Fibroblast of the aortic adventitia (primary cell): ENCODE measurements at places on chromosomes 6 and 20.

GRCh38 chr6:31617010-31617409 lies 2.0 kb downstream of the AIF1 start:
- DNase-seq: no peak

DNA sequence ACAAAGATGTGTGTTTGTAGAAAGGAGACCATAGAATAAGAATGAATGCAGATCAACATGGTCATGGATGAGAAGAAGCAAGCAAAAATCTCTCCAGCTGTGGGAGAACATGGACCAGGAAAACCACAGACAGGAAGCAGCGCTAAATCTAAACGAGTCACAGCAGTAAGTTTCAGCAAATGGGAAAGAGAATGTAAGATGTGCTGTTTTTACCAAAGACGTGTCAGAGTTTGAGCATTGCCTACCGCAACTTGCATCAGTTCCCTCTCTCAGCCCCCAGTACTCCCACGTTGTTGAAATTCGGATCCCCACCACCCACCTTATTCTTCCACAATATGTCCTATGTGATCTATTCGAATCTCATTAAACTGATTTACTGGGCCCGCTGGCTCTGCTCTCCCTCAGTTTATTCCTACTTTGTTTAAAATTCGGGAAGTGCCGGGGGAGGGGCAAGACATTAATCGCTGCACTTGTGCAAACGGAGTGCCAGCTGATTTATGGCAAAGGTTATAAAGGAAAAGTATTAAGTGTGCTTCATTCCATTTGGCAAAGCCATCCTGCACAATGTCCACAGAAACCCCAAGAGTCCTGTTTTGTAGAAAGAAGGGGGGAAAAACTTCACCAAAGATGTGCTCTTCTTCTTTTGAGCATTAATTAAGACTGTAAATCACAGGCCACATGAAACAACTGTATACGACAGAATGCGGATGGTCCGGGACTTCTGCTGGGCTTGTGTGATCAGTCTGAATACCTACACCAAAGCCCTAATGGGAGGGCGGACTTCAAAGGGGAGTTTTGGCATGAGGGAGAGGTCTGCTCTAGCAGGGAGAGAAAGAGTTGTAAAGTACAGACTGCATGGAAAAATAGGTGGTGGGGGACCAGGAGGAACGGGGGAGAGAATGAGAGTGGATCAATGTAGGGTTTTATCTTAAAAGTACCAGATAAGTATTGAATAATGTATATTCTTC lies 59.1 kb upstream of the PRDM1 start:
- no peak for DNase-seq

DNA sequence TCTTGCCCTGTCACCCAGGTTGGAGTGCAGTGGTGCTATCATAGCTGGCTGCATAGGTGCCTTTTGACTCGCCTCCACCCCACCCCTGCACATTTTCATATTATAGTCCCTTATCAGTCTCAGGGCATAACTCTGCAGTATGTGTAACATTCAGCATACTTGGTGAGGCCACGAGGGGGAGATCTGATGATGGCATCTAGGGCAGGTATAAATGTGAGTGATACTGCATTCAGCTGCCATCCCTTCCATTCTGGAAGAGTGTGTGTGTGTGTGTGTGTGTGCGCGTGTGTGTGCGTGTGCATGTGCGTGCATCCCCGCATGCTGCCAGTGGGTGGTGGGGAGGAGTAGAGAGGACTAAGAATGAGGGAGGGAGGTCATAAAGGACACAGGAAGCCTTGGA lies 81.4 kb downstream of the JARID2 start:
- peak; percentile 18 for DNase-seq

DNA sequence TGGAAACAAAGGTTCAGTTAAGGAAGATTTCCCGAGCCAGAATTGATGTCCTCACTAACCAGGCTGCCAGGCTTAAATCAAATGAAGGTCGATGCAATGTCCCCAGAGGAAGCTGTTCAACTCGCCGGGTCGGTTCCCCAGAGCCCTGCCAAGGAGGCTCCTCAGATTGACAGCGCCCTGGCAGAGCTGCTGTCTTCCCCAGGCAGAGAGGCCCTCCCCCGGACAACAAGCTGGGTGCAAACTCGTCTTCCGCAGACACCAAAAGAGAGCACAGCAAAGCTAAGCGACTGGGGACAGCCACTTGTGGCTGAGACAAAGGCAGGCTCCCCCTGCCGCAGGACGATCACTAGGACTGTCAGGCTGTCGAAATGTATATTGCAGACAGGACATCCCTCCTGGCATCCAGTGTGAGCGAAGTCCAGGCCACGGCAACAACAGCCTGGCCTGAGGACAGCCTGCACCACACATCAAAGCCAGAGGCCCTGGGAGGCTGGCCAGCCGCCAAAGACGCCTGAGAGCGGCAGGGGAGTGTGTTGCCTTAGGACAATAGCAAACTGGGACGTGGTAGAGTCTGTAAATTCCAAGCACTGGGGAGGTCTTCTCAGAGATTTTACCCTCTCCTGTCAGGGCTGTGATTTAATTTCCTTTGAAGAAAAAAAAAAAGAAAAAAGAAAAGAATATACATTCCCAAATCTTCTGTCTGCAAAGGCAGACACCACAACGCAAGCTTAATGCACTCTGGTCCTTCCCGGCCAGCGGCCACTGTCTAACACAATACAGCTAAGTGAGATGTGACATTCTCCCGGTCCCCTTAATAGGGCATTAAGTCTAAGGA lies 99.1 kb downstream of the HIVEP2 start:
- DNase-seq: peak; percentile 83

- DNase-seq: no peak
Measured at GRCh38 chr20:59161721-59162120, 1.9 kb upstream of the ZNF831 start.

- peak; percentile 61 for DNase-seq
Measured at GRCh38 chr6:169045486-169045885, 208.2 kb downstream of the THBS2 start.

- DNase-seq: no peak
Measured at GRCh38 chr6:161636882-161637430, 363.1 kb upstream of the AGPAT4 start.

GRCh38 chr20:35870541-35871258 lies 83.6 kb downstream of the SCAND1 start:
- no peak for DNase-seq

- no peak for DNase-seq
Measured at GRCh38 chr6:68640491-68640835, 5.4 kb downstream of the ADGRB3 start.

DNA sequence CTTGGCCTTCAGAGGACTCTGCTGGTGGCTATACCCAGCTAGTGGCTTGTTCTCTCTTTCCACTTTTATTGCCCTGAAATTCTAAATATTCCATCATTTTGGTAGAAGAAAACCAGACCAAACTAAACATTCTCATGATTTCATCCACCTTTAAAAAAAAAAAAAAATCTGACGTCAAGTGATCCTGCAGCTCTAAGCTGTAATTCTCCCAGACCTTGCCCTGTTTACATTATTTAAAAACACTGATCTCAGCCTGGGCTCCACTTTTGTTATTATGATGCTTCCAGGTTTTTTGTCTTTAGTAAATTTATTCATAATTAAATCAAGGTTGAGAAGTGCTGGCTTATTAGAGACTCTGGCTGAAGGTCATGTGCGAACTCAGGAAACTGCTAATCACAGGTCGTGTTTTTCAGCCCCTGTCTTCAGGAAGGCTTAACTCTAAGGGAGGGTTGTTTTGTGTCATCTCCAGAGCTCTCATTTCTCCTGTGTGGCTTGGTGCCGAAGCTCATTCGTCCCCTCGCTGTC lies 114.4 kb downstream of the MTHFD1L start:
- no peak for DNase-seq

- DNase-seq: no peak
Measured at GRCh38 chr6:108093781-108094300, 19.3 kb upstream of the OSTM1 start.

DNA sequence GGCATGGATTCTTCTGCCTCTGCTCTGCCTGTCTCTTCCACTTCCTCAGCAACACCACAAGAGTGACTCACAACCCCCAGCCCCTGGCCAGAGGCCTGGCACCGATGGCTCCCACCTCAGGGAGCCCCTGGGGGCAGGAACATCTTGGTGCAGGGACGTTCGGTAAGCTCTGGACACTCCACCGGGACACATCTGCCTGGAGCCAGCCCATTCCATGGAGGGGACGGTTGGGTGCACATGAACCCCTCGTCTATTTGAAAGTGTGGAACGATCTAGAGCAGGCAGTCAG lies 246.5 kb downstream of the ERMARD start:
- DNase-seq: no peak

GRCh38 chr6:95687839-95688238 lies 110.5 kb downstream of the MANEA start:
- DNase-seq: no peak

DNA sequence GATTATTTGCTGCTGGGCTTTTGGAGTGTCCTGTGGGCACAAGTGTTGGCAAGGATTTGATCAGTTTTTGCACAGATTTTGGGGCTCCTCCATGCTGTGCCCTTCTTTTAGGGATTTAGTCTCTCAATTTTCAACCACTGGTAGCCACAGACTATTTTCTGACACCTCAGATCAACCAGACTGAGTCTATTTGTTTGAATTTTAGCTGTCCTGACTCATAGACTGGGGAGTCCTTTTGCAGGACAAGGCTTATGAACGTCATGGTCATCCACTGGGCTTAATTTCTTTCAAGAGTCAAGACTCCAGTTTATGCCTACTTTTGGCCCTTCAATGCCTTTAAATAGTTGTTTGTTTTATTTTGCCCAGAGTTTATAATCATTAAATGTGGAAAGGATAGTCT lies 59.3 kb downstream of the BCKDHB start:
- DNase-seq: no peak

- no peak for DNase-seq
Measured at GRCh38 chr6:1983850-1984249, 261.6 kb downstream of the GMDS start.

- DNase-seq: no peak
Measured at GRCh38 chr6:32447932-32448331, 8.2 kb downstream of the HLA-DRA start.

DNA sequence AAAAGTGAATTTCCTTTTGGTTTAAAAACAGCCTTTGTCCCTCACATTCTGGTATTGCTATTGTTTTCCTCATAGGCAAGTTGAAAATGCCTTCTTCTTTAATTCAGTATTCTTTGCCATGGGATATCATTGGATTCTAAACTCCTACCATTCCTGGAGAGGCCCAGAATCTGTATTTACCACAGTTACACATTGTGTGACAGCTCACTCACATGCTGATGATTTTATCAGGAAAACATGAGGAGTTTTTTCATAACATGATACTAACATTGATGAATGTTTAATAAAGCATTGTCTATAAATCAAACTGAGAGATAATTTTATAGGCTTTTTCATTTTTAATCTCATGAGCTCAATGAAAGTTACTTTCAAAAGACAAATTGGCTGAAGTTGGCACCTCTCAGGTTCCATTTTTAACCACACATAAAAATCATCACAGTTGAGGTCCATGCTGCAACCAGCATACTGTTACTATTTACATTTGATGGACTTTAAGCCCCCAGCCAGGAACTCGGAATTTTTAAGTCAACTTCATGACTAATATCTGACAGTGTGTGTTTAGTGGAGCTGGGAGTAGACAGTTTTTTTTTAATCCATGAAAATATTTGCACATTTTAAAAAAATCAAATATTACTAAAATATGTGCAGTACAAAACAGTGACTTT lies 82.8 kb downstream of the FAM83B start:
- DNase-seq: no peak

DNA sequence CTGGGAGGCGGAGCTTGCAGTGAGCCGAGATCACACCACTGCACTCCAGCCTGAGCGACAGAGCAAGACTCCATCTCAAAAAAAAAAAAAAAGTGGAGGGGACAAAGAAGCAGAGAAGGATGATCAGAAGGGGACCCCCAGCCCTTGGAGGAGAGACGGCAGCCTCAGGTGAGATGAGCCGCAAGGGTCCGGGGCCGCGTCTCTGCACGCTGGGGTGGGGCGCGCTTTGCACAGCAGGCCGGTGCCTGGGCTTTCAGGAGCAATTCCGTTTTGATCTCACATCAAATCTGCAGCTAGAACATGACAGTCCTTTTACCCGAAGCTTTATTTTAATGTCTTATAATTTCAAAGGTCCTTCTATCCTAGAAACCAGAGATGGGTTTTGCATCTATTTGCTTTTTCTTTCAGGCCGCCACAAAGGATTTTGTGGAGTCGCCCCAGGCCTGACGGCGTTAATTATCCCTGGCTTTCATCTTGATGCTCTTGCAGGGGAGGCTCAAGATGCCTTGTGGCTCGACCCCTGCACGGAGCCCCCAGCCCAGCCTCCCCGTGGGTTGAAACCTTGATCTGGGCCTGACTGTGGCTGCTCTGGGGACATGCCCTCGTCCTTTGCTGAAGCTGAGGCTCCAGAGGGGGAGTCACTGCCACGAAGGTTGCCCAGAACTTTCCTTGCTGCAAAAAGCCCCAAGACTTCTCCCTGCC lies 17.3 kb downstream of the HRH3 start:
- DNase-seq: no peak

- DNase-seq: no peak
Measured at GRCh38 chr6:161409353-161409752, 135.5 kb upstream of the AGPAT4 start.

- DNase-seq: peak; percentile 79
Measured at GRCh38 chr6:82862543-82862942, 203.1 kb downstream of the UBE3D start.

DNA sequence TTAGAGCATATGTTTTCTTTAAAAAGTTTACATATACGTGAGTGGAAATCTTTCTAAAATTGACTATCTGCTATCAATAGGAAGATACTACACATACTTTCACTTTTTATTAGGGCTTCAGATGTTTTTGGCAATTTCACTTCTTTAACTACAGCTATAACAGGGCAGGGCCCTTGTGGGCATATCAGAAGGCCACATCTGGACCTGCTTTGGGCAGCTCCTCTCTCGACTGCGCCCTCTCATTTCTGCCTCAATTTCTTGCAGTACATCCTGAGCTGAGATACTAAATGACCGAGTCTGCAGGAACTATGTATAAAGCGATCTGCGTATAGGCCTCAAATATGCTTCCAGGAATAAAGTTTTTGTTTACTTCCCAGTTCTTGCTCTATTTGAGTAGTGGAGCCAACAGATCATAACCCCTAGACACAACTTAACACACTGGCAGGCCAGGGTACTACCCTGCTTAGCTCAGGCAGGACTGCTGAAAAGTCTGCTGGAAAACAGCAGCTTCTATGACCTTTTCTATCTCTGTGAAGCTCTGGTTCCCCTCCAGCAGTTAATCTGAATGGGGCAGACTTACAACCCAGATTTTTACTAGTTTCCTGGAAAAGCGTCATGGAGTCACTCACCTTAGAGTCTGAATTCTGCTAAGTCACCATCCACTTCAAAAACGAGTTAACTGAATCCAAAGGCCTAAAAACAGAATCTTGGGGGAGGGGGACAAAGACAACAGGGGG lies 12.7 kb downstream of the GCLC start:
- no peak for DNase-seq

- no peak for DNase-seq
Measured at GRCh38 chr6:5724911-5725310, 281.8 kb downstream of the NRN1 start.
